ENCODE measurements at places on chromosomes 7 and 10.

- no peak for DNase-seq
Measured at GRCh38 chr7:149811221-149811620, 27.0 kb upstream of the ZNF862 start.

DNA sequence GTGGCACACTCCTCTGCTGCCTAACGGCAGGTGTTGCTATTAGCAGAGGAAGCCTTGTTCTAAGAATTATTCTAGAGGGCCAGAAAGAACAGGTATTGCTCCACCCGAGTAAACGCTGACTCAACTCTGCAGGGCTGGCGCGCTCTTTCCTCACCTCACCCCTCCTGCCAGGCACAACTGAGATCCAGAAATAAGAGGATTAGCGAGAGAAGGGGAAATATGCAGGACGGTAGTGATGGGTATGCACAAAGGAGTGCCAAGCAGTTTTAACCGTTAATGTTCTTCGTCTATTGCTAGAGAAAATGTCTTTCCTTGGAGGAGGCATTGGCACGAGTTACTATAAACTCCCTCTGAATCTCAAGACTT is 369 bp upstream of the SCIN start:
- no peak for DNase-seq

GRCh38 chr10:78821052-78821451 is 247.7 kb upstream of the ZMIZ1 start:
- DNase-seq = no peak

DNA sequence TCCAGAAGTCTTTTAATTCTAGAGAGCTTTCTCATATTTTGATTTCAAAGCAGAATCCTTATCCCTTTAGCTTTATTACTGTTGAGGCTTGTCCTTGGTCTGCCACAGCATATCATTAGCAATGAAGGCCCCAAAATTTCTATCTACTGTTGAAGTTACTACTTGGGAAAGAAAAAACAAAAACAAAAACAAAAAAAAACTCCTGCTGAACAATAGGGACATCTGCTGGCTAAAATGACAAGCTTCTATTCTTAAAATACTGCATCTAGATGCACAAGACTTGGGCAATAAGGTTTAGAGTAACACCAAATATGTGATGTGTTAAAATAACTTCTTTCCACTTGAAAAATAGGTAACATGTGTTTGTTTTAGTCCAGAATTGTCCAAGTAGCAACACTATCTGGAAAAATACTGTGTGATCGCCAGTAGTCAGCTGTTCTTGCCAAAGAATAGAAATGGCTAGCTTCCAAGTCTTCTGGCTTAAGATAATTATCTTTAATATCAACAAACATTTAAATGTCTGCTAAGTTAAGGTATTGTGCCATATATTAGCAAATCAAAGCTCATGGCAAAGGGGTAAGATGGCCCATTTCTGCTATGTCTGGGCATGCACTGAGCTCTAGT is 3.8 kb upstream of the DMTF1 start:
- no peak for DNase-seq

All from stimulated activated CD4-positive, alpha-beta T cell treated with anti-CD3 and anti-CD28 coated beads, TNF-alpha, amount 100 ng/mL, for 1 hour (primary cell).